NCI-H2081 treated with DMSO at 0.1 percent for 48 hours (cell line): ENCODE measurements at places on chromosomes 4 and X.

DNA sequence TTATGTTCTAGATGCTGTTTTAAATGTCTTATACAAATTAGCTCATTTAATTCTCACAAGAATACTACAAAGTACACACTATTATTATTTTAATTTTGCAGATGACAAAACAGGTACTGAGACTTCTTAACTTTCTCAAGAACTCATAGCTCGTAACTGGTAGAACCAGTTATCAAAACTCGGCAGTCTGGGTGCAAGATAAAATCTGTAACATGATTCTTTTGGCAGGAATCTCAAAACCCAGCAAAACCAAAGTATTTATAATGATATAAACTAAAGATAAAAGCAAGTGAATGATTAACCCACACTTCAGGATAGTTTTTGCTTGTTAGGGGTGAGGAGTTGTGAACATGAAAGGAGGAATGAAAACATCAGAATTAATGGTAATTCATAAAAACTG lies 27.6 kb downstream of the CLNK start:
- DNase-seq = no peak

GRCh38 chr4:78784236-78784865 lies 8.2 kb downstream of the BMP2K start:
- no peak for DNase-seq

GRCh38 chr4:6941796-6942195 lies 32.2 kb downstream of the TBC1D14 start:
- no peak for DNase-seq

DNA sequence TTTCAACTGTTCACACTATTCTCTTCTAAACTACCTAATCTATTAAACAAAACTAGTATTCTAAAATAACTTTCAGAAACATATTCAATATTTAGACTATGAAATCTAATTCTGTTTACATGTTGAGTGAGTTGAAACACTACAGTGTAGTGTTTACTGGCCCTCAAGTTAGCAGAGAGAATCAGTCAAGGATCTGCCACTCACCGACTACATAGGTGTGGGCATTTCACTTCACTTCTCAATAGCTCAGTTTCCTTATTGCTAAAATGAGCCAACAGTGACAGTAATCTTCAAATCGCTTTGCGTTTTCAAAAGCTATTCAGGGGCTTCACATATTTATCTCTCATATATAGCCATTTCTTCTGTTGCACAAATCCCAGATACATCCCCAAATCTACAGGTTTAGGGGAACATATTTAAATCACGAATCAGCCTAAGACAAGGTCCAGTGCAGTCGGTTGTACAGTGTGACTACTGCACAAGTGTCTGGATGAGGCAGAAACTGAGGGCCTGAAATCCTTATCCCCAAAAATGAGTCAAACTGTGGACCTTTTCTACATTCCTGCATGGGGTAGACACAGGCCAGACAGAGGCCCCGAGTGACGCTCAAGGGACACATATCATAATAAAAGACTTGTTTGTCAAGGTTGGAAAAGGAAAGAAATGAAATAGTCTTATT lies 129.8 kb downstream of the PPP3CA start:
- no peak for DNase-seq

DNA sequence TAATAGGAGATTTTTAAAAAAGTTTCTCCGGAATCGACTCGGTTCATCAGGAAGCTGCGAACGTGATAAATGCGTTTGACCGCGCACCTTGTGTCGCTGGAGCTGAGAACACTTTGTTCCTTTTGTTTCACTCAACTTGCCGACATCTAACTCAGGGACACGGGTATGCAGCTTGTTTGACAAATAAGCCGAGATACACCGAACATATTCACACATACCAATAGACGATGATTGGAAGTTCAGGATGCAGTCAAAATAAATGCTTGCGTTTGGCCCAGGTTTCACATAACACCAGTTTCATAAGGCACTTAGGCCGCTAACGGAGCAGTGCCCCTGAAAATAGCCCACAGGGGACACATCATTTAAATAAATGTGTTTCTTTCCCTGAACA lies 932 bp upstream of the SHISA3 start:
- DNase-seq = no peak
